ENCODE measurements at places on chromosomes 6 and 20.

GRCh38 chr20:4071178-4071693 lies 55.9 kb upstream of the RNF24 start:
- DNase-seq: no peak

DNA sequence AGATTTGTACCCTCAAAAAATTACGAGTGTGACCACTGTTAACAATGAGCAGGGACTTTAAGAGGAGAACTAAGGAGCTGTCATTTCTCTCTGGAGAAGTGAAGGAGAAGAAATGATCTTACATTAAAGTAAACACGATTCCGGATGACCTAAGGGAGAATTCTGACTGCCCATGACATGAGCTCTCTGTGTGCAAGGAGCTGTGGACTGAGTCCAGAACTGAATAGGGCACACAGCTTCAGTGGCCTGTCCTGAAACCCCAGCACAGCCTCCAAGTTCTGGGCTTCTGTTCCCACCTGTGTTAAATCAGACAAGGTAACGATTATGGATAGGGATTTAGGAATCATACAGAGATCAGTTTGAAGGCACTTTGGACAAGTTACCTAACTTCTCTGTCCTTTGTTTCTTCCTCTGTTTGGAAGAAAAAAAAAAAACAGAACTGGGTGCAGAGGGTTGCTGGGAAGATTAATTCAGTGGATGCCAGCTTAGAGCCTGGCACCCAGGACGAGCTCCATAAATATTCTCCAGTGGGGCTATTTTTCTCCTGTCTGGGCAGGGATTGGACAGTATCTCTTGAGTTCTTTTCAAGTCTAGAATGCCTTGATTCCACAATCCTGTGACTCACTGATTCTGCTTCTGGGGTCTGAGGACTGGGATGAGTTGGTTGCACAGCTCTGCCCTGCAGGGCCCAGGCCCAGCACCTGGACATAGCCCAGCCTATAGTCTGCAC lies 65.7 kb downstream of the MRPL14 start:
- no peak for DNase-seq

DNA sequence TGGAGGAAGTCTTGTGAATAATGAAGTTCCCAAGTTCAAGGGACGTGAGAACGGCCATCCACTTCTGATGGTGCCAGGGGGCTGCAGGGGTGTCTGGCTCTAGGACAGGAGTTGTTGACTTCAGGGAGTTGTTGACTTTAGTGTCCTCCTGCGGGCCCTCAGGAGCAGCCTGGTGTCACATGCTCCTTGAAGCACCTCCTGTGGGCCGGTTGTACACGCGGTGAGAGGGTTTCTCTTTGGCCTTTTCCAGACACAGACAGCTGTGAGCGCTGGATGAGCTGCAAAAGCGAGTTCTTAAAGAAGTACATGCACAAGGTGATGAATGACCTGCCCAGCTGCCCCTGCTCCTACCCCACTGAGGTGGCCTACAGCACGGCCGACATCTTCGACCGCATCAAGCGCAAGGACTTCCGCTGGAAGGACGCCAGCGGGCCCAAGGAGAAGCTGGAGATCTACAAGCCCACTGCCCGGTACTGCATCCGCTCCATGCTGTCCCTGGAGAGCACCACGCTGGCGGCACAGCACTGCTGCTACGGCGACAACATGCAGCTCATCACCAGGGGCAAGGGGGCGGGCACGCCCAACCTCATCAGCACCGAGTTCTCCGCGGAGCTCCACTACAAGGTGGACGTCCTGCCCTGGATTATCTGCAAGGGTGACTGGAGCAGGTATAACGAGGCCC lies 77.8 kb downstream of the ISM1 start:
- no peak for DNase-seq

DNA sequence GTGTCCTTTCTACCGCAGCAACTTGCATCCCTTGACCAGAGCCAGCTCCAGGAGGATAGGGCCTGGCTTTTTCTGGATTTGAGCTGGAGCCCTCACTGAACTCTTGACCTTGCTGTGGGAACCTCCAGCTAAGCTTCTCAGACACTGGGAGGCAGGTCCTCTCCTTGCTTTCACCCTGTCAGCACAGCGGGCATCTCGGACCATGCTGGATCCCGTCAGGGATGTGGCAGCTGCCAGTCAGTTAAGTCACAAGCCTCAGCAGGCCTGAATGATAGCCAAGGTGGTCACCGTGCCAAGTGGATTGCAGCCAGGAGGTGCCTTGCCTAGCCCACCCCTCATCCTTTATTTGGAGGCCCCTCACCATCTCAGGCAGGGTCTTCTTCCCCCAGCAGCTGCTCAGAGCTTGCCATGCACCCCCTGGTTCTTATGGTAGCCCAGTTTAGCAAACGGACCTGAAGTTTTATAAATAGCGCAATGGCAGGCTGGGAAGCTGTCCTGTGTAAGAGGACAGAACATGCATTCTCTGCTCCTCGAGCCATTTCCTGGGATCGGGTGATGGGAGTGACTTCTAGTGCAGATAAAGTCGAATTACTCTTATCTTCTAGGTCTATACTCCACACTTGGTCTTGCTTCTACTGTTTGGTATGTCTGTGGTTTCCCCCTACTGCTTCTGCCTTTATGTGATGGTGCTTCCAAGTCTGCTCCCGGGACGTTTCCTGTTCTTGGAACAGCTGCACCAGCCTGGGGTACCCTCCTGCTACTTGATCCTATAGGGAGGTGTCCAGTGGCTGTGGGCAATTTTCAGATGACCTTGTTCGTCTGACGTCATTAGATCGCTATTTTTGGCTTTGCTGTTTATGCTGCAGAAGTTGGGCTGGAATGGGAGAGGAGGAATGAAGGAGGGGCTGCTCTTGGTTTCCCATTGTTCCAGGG lies 7.1 kb upstream of the MYLK2 start:
- no peak for DNase-seq

DNA sequence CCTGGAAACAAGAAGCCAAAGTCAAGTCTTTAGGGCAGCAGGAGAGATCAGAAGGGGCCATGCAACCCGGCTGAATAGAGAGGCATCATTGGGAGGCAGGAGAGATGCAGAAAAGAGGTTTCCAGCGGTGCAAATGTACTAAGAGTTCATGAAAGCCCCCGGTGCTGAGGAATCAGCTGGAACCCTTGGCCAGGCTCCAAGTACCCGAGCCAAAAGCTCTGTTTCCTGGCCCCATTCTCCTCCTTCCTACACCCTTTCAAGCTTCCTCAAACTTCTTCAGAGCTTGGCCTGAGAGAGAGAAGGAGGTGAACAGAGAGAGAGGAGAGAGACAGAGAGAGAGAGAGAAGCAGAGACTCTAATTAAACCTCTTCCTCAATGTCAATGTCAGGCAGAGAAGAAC lies 433.5 kb downstream of the PRKN start:
- DNase-seq: no peak

GRCh38 chr20:2693286-2694007 lies 867 bp downstream of the EBF4 start:
- peak; percentile 64 for DNase-seq

DNA sequence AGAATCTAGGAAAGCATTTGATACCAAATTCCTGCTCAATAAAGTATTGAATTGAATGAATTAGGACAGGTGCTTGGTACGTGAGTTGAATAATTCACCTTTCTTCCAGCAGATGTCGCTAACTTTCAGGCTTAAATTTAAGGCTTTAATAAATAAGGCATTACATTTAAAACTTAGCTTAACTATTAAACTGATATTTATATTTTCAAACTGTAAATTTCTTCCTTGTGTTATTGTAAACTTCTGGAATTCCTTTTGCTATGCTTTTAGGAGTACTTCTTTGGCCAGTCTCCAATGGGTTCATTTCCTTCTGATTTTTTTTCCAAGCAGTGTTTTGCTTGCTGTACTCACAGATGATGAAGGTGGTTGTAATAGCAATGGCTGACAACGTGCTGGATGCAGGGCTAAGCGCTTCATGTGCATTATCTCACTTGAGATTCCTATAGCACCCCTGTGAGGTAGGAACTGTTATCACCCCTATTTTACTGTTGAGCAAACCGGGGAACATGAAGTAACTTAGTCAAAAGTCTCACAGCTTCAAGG lies 71.3 kb upstream of the SLC2A12 start:
- DNase-seq: peak; percentile 52

- peak; percentile 18 for DNase-seq
Measured at GRCh38 chr6:105591053-105591452, 188.2 kb upstream of the PREP start.

DNA sequence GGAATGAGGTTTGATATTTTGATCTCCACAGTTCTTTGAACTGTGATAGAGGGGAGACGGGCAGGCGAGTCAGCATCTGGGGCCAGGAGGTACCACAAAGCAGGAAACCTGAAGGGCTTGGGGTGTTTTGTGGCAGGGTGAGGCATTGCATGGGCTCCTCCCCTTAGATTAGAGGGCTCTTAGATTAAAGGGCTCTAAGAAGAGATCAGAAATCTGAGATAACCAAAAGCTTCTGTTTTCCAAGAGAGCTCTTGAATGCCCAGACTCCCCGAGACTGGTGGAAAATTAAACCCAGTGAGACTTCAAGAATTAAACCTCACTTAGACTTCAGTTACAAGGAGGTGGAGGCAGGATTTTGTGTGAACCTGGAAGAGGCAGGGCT lies 2.4 kb upstream of the GPX5 start:
- DNase-seq: peak; percentile 17

All from CD4-positive, alpha-beta T cell treated with Interleukin-1 beta for 1 hour (primary cell).